ENCODE measurements at places on chromosomes 5 and 9.

DNA sequence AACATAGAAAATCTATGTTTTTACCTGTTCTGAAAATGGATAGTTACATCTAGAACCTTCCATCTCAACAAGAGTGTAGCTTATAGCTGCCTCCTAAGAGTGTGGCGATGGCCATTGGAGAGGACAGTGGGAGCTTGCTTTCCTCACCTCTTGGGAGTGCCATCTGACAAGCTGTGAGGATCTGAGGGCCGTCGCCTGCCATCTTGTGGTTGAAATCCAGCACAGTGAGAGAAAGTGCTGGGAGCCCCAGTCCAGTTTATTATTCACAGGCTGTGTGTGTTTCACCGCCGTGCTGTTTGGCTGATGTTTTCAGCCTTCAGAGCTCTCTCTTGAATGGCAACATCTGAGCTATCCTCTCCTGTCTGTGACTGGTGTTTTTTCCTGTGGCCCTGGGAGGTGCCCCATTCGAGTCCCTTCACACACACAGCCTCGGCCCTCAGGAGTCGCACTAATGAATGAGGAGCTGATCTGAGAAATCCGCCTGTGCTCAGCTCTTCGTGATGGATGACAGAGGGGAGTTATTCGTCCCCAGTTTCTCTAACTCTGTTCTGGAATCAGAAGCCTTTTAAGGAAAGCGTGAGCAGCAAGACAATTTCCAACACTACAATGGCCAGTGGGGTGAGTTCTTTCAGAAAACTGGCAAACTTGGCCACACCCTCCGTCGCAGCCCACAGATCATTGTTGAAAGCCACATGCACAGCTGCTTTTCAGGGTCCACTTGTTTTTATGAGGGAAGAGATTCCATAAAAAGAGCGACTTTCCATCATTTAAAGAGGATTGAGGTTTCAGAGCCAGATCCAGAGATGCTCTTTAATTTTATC lies 170.3 kb downstream of the PDZD2 start:
- DNase-seq: peak; percentile 79

DNA sequence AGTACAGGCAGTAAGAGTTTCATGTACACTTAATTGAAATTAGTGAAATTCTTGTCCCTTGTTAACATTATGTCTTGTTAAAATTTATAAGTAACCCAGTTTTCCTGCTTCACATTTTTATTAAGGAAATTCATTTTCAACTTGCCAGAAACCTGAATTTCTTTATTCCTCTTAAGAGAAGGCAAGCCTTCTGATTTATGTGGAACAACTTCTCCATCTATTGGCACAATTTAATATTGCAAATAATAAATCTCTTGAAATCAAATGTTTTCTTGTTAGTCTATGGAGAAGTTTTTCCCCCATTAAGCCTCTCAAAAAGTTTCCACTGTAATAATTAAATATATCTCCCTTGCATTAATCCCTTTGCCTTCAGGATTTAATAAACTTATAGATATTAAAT lies 33.8 kb upstream of the ACO1 start:
- peak; percentile 20 for DNase-seq

GRCh38 chr9:38432922-38433510 lies 8.8 kb upstream of the IGFBPL1 start:
- no peak for DNase-seq

- no peak for DNase-seq
Measured at GRCh38 chr5:82806513-82806912, 270.7 kb downstream of the TMEM167A start.

DNA sequence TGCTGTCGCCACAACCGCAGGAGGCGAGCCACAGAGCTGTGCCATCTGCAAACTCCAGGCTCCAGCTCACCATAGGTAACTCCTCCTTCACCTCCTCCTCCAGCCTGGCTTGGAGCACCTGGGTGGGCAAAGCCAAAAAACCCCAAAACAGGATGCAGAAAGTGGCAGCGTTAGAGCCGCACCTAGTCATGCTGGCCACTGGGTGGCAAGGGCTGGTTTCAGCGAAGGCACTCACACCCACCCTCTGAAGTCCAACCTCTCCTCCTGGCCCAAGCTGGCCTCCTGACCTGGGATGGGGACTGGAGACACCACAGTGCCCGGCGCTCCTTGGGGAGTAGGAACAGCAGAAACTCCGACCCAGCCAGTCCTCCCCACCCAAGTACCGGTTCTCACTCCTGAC lies 28.7 kb upstream of the ZNF354B start:
- no peak for DNase-seq

GRCh38 chr5:104170926-104171325 lies 608.3 kb upstream of the NUDT12 start:
- no peak for DNase-seq

- no peak for DNase-seq
Measured at GRCh38 chr5:73117088-73117740, 3.2 kb upstream of the TMEM171 start.

DNA sequence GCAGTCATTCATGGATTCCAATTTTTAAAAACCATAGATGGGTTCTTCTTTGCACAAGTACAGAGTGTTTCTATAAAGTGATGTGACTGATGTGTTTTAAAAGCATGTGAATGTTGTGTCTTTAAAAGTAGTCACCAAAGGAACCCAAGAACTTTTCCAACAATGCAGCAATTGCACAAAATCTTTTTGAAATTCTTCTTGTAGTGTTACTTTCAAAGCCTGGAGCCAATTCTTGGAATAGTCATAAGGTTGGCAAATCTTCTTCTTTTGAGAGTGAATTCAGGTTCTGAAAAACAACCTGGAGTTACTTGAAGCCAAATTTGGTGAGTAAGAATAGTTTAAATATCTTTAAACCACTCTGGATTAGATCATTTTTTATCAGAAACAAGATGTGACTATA lies 10.5 kb downstream of the GRAMD2B start:
- no peak for DNase-seq

DNA sequence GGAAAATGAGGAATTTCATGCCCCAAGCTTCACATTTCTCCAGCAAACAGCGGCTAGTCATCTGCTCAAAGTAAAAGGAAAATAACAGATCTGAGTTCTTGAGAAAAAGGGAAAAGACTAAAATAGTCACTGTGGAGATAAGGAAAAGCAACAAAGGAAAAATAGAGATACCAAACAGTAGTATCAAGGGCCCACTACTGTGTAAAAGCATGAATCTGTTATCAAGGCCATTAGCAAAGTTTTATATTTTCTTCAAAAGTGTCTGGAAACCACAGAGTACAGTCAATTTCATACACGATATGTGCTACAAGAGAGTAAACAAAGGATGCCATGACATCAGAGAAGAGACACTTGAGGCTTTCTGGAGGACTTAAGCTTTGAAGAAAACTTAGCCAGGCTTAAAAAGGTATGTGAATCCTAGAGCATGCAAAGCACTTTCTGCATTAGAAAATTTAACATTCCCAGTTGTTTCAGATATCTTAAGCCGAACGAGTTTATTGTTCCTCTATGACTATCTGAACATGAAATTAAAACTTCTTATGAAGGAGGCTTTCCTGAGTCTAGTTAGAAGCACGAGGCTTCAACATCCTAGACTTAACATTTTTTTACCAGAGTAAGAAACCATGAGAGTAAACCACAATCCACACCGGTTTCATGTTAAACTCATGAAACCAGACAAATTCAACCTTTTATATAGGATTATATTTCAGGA lies 1.2 kb downstream of the TTC33 start:
- DNase-seq: no peak

DNA sequence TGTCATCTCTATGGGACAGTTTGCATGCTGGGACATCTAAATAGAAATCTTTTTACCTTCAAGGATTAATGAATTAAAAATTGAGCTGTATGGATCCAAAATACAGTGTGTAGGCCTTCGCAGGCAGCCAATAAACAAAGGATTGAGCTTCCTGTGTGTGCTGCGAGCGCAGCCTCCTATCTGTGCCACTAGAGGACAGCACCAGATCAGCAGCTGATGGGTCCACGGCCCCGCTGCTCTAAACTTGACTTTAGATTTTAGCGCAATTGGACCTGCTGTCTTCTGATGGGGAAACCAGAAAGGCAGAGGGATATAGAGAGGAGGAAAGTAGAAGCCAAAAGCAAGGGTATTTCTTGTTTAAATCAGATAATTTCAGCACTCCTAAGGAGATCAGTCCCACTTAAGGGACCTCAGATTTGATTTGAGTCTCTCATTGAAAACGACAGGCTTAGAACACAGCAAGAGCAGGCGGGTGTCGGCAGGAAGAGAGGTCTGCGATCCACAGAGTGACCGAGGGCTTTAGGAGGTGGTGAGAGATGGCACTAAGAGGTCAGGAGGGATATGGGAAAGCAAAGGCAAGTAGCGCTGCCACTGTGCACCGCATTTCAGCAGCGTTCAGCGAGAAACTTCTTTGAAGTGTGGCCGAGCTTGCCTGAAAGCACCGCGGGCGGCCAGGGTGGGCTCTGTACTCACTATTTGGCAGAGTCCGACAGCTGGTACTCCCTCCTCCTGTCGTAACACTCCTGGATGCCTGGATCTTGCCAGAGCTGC lies 214.3 kb downstream of the GNA14 start:
- peak; percentile 75 for DNase-seq

GRCh38 chr9:119432428-119432827 lies 63.2 kb upstream of the BRINP1 start:
- no peak for DNase-seq

GRCh38 chr9:122374885-122375420 lies 4.1 kb downstream of the PTGS1 start:
- DNase-seq: peak; percentile 6

DNA sequence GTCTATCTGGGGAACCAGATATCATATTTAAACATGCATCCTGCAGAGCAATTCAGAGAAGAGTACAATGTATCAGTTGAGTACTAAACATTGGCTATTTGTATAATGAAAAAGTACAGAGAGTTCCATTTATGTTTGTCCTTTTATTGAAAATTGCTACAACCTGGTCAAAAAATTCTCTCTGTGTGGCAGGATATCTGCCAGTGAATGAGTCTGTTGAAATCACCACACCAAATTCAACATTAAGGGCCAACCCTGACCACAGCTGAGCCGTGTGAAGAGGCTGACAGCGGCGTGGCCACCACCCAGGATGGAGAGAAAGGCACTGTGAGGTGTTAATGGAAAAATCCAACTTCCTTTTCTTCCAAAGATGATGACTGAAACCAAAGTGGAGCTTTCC lies 422.7 kb upstream of the PIK3R1 start:
- DNase-seq: no peak

DNA sequence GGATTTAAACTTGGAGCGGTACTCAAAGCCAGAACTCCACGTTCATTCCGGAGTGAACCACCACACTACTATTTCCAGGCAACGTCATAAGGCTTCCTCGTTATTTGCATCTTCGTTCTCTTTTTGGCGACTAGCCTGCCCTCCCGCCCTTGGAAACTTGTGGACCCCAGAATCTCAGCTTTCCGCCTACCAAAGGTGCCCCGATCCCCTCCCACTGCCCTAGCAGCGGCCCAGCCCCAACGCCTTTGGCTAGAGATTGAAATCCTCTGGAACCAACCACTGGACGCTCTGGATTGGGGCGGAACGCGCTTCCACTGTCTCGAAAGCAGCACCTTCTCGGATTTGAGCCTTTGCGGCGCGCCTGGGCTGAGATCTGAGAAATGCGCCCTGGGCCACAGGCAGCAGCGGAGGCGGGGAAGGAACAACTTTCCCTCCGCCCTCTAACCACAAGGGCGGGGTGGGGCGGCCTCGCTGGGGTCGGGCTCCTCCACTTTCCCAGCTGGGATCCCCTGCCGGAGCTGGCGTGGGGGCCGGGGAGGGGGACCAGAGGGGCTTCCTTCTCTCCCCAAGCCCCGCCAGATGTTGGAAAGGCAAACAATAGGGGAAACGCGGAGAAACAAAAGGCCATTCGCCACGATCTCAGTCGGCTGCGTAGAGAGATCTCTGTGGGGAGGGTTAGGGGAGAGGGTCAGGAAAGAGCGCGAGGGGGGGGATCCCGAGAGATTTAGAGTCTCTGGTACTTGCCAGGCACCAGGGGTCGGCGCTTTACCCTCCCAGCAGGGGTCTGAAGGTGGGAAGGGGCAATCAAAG lies 1.3 kb downstream of the MOB3B start:
- DNase-seq: peak; percentile 67

DNA sequence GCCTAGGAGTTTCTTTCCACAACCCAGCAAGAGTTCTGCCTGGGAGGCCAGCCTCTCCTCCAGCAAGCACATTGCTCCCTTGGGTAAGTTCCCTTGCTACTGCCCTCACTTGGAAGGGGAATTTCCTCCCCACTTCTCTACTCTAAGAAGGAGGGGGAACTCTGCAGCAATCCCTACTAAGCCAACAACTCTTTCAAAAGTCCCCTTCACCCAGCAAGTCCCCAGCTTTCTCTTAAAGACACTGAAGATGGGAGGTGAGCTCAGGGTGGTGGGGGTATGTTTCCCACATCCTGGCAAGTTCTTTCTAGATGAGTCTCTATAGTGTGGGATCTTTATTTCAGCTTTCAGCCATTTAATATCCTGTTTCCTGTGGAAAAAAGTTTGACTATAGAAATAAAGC lies 49.0 kb downstream of the PDE8B start:
- DNase-seq: no peak

- DNase-seq: no peak
Measured at GRCh38 chr5:88890070-88890781, 7.2 kb upstream of the MEF2C start.

GRCh38 chr5:179207470-179207869 lies 137.8 kb downstream of the ADAMTS2 start:
- no peak for DNase-seq
